ENCODE measurements at places on chromosomes 2 and 18. TPM values are rescaled to one million over a fixed set of nuclear protein-coding genes. Genes with fewer than 3 reads are reported as not detected.

GRCh38 chr18:26757263-26758019, 108.1 kb downstream of the AQP4 start:
- no peak for DNase-seq

GRCh38 chr2:29368659-29369040, 253.4 kb downstream of the CLIP4 start:
- no peak for DNase-seq

- DNase-seq, result no peak
Measured at GRCh38 chr2:160269365-160269764, 69.3 kb upstream of the ITGB6 start.

GRCh38 chr2:133292259-133292658, 276.0 kb downstream of the NCKAP5 start:
- DNase-seq, result no peak

- DNase-seq, result no peak
Measured at GRCh38 chr2:202346180-202346579, 29.9 kb upstream of the BMPR2 start.

UGT1A3 gene
- not detected for total RNA-seq
